Activated CD4-positive, alpha-beta T cell treated with anti-CD3 and anti-CD28 coated beads, Interleukin-2, amount 10 ng/mL, durations not matched to agents 24 days and 14 days (primary cell): ENCODE measurements at places on chromosomes 16 and 17.

- DNase-seq: no peak
Observed at GRCh38 chr17:64040206-64040605, 19.8 kb upstream of the ICAM2 start.

DNA sequence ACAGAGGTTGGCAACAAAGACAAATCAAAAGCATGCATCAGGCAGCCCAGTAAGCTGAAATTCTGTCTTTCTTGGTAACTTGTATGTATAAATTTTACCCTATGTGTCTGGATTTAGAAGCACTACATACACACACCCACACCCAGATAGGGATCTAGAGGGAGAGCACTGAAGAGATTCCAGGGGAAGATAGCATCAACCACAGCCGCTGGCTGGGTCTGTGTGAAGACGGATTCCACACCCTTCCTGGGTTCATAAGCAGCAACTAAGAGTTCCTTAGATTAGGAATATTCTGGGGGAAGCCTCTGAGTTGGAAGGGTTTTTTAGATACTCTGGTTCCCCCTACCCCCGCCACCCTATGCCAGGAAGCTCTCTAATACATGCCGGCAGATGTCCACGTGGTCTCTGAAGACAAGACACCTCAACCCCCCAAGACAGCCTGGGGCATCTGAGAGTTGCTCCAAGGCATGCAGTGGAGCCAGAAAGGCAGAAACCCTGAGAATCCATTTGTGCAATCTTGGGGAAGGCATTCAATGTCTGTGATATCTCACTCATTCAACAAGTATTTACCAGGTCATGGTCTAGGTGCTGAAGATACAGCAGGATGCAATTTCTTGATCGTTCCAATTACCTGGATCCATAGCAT, 86.4 kb downstream of the NOG start:
- DNase-seq: no peak

DNA sequence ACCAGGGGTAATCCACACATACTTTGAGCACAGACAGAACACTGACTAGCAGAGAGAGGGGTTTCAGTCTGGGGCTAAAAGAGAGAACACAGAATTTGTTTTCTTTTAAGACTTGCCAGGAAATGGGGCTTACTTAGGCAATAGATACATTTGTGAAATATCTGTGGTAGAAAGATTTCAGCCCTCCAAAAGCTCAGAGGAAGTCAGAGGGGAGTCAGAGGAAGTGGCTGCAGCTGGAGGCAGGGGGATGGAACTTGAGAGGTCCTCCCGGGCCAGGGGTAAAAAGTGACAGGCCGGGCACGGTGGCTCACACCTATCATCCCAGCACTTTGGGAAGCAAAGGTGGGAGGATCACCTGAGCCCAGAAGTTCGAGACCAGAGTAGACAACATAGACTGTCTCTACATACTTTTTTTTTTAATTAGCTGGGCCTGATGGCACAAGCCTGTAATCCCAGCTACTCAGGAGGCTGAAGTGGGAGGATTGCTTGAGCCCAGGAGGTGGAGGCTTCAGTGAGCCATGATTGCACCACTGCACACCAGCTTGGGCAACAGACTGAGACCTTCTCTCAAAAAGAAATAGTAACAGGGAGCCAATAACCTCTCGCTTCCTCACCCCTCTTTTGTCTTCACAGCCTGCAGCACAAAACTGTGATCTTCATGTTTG, 49.9 kb downstream of the NLRC5 start:
- peak; percentile 80 for DNase-seq

DNA sequence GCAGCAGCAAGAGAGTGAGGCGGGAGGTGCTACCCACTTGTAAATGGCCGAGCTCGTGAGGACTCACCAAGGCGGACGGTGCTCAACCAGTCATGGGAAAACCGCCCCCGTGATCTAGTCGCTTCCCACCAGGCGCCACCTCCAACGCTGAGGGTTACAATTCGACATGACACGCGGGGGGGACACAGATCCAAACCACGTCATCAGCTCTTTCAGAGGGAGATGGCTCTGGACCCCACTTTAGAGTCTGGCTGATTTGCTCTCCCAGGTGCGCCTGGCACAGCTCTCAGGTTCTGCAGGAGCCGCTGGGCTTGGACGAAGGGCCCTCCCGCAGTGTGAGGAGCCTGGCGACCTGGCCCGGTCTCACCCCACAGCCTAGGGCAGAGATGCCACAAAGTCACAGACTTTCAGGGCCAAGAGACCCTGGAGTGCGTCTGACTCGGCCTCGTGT, 21.1 kb upstream of the DOC2B start:
- DNase-seq: no peak

- DNase-seq: peak; percentile 80
Observed at GRCh38 chr16:3459401-3460090, 16.1 kb downstream of the NAA60 start.

DNA sequence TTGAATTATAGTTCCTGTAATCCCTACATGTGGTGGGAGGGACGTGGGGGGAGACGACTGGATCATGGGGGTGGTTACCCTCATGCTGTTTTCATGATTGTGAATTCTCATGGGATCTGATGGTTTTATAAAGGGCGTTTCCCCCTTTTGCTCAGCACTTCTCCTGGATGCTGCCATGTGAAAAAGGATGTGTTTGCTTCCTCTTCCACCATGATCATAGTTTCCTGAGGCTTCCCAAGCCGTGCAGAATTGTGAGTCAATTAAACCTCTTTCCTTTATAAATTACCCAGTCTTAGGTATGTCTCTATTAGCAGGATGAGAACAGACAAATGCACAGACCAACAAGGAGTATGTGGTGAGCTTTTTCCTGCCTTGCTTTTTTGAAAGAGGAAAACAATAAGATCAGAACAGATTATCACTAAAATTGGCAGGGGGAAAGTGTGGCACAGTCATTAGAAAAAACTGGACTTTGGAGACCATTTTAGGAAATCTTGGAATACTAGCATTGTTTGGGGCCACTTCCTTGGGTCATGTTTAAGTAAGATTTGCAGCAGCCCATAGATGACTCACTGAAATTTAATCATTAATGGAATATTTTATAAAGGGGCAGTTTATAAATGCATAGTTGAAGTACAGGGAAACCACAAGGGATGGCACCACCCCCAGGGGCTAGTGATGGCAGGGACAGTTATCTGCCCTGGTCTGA, 352.8 kb downstream of the CDH13 start:
- DNase-seq: no peak

- DNase-seq: no peak
Observed at GRCh38 chr17:17018612-17019429, 23.4 kb upstream of the MPRIP start.

DNA sequence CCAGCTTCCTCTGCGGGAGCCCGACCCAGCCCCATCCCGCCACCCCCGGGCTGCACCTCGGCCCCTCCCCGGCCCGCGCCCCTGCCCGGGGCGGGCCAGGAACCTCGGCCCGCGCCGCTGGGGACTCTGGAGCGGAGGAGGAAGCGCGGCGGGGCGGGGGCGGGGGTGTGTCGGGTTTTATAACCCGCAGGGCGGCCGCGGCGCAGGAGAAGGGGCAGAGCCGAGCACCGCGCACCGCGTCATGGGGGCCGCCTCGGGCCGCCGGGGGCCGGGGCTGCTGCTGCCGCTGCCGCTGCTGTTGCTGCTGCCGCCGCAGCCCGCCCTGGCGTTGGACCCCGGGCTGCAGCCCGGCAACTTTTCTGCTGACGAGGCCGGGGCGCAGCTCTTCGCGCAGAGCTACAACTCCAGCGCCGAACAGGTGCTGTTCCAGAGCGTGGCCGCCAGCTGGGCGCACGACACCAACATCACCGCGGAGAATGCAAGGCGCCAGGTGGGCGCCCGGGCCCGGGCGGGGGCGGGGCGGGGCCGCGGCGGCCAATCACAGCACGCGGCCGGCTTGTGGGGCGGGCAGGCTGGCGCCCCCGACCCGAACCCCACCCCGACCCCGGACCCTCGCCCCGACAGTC, at the start of gene ACE:
ACE (plus strand) TSS at position 208 of the 626 bp plus-strand sequence; CDS start at position 242, 34 bp downstream.
- peak; percentile 81 for DNase-seq
